ENCODE measurements at places on chromosomes 5 and 9.

- DNase-seq = no peak
These were observed 98.3 kb upstream of the FBN2 start for GRCh38 chr5:128636361-128636760.

GRCh38 chr9:127817881-127818434 is 15.3 kb downstream of the FPGS start:
- DNase-seq = no peak

- DNase-seq = no peak
These were observed 9.6 kb downstream of the GMCL2 start for GRCh38 chr5:178177569-178177968.

GRCh38 chr9:81979196-81979595 is 9.4 kb upstream of the SPATA31D1 start:
- DNase-seq = no peak

- no peak for DNase-seq
These were observed 43.2 kb upstream of the ANKRD33B start for GRCh38 chr5:10520706-10521105.

DNA sequence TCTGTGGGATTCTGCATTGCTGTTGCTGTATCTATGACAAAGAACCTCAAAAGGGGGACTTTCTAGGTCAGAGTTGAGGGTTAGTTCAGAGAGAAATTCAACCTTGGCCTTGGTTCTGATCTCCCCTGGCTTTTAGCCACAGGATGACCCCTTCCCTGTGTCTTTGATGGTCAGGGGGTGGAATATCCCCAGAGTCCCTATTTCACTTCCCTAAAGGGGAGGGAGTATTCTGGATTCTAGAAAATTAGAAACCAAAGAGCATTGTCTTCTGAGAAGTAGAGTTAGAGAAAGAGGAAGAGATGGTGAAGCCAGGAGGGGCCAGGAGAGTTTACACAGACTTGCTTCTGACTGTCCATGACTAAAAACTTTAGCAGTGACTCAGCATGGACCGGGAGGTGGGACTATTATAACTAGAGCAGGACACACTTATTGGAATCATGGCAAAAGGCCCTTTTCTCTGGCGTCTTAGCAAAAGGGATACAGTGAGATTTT is 56.2 kb upstream of the LPAR1 start:
- no peak for DNase-seq
